H54 (cell line): ENCODE measurements at places on chromosomes 13 and 19.

DNA sequence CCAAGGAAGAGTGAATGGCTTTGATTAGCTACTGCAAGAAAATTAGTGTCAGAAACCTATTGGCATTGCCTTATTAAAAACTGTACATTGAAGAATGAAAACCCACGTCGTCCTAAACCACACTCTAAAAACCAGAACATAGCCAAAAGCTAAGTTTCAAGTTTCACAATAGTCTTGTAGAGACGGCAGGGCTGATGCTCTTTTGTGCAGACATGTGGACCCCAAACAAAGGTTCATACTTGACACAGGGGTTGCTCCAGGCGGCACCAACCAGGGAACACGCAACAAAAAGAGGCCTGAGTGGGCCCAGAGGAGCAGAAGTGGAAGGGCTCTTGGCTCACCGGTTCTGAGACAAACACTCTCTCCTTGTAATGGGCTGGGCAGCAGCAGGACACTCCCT is 28.6 kb upstream of the MIR17HG start:
- no peak for DNase-seq

DNA sequence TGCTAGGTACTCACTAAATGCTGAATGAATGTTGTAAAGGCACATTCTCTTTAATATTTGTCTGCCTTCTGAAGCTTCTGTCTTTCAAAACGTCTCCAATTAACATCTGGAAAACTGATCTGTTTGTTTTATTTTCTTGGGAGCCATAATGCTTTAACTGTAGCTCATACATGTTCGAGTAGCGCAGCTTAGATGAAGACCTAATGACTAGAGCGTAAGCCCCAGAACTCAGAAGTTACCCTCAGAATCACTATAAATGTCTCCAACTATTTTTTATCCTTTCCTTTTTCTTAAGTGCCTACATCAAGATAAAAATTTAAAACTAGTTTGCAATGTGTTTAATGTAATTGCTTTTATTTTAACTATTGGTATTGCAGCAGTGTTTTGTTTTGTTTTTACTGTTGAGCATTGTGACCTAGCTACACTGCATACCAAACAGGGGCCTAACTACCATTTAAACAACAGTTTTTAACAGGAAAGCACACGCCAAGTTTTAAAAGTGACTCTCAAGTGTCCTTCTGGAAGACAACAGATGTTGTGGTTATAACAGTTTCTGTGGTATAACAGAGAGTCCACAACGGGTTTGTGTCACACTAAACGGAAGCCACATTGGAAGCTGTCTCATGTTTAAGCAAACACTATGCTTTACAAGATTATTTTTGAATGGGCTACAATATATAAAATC is 42.0 kb downstream of the MRPL57 start:
- DNase-seq = no peak

DNA sequence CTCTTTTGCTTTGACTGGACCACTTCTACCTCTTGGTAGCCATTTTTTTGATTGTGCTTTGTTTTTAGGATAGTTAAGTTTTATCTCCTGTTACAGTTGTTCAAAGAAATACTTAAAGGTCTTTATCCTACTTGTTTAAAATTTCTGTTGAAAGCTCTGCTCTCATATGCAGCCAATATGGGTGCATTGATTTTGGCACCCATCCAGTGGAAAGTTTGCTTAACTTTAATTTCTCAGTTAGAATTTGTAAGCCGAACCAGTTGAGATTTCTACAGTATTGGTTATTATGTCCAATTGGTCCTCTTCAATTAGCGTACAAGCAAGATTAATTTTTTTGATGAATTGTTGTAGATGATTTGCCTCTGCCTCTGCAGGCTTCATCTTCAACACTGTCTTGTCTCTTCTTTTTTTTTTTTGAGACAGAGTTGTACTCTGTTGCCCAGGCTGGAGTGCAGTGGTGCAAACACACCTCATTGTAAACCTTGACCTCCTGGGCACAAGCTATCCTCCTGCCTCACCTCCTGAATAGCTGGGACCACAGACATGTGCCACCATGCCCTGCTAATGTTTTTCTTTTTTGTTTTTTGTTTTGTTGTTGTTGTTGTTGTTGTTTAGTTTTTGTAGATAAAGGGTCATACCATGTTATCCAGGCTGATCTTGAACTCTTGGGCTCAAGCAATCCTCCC is 65.3 kb downstream of the MAB21L1 start:
- no peak for DNase-seq

DNA sequence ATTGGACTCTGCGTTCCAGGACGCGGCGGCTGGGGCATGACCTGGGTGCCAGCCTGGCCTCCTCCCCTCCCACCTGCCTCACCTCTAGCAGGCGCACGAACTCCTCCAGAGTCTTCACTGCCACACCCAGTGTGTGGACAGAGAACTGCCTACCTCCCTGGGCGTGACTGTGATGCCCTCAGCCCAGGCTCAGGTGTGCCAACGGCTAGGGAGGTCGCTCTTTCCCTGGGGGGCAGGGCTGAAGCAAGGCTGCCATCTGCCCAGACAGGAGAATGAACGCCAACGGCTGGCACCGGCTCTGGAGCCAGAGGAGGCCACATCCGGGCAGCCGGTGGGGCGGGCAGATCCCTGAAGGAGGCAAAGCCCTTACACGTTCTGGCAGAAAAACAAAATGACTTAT is 11.3 kb downstream of the NANOS3 start:
- DNase-seq = no peak

DNA sequence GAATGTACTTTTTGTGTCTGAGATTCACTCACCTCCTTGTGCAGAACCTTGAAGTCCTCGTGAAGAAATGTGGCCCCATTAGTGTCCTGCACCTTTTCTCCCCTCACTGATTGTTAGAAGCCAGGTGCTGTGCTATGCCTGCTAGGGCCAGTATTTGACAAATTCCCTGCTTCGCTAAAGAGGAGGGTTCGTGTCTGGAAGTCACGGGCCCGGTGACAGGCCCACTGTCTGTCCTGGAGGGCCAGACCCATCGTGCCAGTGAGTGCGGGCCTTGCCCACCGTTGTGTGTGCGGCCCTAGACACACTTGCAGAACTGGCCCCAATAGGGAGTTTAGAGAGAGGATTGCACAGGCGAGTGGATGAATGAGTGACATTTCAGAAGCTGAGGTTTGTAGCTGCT is 36.8 kb upstream of the GAS6 start:
- no peak for DNase-seq
